Neural crest cell (in vitro differentiated cells): ENCODE measurements at places on chromosomes 6 and 20.

GRCh38 chr20:57907131-57908000 is 197.6 kb upstream of the PMEPA1 start:
- DNase-seq: no peak

DNA sequence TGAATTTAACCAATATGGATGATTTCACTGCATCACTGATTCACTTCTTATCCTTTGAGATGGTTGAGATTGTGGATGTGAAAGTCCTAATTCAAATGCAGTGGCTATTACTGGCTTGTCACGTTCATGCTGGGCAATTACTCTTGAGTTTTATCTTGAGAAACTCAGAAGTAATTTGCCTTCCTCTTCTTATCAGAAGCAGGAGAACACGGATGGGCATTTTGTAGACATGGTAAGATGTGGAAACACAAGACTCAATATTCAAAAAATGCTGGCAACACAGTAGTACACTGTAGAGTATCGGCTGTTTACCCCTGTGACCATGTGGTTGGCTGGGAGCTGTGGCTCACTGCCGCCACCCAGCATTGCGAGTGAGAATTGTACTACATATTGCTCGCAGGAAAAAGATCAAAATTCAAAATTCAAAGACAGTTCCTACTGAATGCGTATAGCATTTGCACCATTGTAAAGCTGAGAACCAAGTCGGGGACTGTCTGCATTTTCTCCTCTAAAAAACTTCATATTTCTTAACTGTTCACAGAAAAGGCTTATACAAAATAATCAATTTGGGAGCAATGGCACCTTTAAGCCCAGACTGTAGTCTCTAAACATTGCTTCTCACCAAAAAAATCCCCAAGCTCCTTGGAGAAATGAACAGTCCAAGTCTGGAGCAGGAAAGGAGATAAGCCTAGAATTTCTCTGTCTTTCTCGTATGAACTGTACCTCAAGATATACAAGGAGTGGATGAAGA is 61.9 kb upstream of the ELOVL5 start:
- no peak for DNase-seq

DNA sequence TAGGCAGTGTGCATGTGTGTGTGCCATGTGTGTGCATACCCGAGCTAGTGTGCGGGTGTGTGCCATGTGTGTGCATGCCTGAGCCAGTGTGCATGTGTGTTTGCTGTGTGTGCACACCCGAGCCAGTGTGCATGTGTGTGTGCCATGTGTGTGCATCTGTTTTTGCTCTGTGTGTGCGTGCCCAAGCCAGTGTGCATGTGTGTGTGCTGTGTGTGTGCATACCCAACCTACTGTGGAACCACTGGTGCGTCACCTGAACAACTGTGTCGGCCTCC is 5.7 kb downstream of the RBBP8NL start:
- DNase-seq: no peak

- no peak for DNase-seq
Observed at GRCh38 chr20:7938058-7938457, 2.2 kb downstream of the HAO1 start.

DNA sequence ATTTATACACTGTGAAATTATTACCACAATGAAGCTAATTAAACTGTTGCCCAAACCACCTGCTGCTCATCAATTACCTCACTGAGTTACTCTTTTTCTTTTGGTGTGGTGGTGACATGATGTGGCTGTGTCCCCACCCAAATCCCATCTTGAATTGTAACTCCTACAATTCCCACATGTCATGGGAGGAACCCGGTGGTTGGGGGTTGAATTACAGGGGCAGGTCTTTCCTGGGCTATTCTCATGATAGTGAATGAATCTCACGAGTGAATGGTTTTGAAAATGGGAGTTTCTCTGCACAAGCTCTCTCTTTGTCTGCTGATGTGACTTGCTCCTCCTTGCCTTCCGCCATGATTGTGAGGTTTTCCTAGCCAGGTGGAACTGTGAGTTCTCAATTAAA is 145.0 kb downstream of the LRRC1 start:
- DNase-seq: no peak

- no peak for DNase-seq
Observed at GRCh38 chr6:140388192-140388802, 1013.8 kb upstream of the CITED2 start.

GRCh38 chr6:157727629-157728182 is 95.3 kb upstream of the SNX9 start:
- DNase-seq: no peak

GRCh38 chr20:10919396-10920140 is 245.8 kb upstream of the JAG1 start:
- no peak for DNase-seq

- no peak for DNase-seq
Observed at GRCh38 chr6:143673669-143674068, 4.1 kb upstream of the PHACTR2 start.

DNA sequence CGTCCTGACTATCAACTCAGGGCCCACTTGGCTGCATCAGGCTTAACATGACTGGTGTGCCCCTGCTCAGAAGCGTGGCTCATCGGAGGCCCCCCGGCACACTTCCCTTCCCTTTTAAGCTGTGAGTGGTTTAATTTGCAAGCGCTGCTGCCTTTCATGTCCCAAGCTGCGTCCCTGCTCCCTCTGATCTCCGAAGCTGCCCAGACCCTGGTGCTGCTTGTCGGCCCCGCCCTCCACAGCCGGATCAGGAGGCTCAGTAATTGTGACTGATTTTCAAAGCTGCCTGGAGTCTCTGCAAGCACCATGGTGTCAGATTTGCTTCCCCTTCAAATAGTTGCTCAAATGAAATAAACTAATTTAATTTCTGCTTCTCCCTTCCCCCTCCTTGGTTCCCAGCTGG is 71.1 kb downstream of the CDH22 start:
- DNase-seq: no peak

DNA sequence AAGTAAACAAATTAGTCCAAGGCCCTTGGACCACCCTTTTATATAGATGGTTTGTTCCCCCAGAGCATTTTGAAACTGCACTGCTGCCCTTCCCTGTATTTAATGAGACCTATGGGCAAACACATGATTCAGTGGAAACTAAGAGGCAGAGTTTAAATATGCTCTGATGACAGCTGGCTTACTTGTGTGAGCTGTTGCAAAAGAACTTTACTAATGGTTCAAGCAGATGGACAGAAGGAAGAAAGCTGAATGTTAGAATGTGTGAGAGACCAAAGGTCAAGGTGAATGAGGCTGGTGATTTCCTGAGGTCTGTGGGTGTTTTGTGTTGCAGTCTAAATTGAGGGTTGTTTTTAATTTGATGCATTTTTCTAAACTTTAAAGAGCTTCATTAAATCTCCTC is 123.0 kb upstream of the CEP162 start:
- DNase-seq: no peak

GRCh38 chr6:149366267-149366921 is 33.7 kb upstream of the SUMO4 start:
- no peak for DNase-seq

GRCh38 chr6:81801489-81801888 is 49.0 kb upstream of the TENT5A start:
- no peak for DNase-seq

DNA sequence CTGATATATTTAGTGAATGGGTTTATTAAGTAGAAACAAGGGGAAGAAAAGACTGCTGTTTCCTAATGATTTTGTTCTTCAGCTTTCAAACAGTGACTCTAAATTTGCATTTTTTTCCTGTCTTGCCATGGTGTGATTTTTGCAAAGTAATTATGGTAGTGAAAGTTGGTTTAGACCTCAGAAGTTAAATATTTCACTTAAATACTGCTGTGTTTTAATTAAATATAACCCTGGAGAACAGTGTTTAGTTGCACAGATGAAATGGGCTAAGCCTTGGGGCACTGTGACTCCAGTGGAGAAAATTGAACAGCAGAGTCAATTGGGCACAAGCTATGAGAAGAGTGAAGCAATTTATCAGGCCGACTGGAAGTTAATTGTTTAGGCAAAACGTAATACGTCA is 111.1 kb upstream of the MCHR2 start:
- DNase-seq: no peak

DNA sequence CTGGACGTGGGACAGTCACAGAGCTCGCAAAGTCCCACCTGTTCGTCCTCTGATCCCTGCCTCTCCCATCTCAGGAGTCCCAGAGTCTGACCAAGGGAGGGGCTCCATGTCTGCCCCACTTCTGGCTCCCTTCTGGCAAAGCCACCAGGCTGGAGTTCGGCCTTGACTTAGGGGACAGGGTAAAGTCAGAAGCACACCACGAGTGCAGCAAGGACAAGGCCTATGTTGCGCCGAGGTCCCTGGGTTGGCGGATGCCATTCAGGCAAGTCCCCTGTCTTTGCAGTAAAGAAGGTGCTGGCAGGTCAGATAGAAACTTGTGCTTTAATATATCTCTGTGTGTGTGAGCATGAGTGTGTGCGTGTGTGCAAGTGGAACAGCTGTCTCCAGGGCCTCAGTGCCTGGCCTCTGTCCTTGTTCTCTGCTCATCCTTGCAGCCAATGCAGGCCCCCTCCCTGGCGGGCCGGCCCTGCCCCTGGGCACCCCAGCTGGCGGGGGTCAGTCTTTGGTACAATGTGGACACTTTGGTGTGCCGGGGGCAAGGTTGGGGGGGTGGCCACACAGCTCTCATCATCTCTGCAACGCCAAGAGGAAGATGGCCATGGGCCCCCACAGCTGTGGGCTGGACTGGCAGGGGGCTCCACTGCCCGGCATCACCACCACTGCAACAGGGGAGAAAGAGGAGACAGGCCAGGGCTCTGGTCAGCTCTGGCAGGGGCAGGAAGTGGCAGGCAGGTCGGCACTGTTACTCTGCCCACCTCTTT is 60.7 kb downstream of the MDGA1 start:
- no peak for DNase-seq

- DNase-seq: no peak
Observed at GRCh38 chr6:35214869-35215664, 1.3 kb downstream of the SCUBE3 start.

- DNase-seq: no peak
Observed at GRCh38 chr6:118292558-118292957, 255.5 kb upstream of the PLN start.

GRCh38 chr20:50957798-50958614 is at the start of gene DPM1:
TSS of gene DPM1 (minus strand) at chr20:50958532. CDS start at chr20:50958523, 9 bp downstream.
- DNase-seq: peak; percentile 84

- no peak for DNase-seq
Observed at GRCh38 chr6:106194949-106195921, 109.1 kb downstream of the PRDM1 start.

- no peak for DNase-seq
Observed at GRCh38 chr6:37306624-37307222, 47.1 kb upstream of the RNF8 start.

- no peak for DNase-seq
Observed at GRCh38 chr6:96990462-96990861, 65.9 kb downstream of the KLHL32 start.

DNA sequence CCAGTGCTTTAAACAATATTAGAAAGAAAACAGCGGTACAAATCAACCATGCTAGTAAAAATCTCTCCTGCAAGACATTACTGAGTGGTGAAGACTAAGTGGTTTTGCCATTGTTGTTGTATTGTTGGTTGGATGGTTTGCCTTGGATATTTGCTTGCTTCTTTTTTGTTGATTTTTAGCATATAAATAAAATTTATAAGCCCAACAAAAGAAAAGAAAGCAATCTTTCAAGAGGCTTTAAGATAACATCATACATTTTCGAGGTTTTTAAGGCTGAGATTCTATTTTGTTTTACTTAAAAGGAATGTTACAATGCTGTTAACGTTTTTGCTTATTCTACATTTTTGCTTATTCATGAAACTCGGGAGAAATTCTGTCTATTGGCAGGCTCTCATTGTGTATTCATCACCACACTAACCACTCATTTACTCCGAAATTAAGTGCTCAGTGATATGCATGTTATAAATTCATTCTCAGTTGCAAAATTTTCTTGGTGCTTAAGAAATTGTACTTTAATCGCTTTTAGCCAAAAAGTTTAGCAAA is 139.1 kb downstream of the LAMA2 start:
- no peak for DNase-seq

DNA sequence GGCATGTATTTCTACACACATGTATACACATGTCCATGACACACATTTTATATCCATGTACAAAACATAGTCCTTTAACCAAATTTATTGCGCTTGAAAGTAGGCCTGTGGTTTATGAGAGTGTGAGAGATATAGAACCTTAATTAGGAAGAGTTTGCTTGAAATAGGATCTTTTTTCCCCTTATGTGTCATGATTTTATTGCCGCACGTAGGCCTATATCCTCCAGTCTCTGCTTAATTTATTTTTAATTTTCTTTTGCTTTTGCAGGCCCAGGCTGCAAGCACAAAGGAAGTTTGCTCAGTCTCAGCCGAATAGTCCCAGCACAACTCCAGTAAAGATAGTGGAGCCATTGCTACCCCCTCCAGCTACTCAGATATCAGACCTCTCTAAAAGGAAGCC is 205.9 kb downstream of the JARID2 start:
- no peak for DNase-seq

DNA sequence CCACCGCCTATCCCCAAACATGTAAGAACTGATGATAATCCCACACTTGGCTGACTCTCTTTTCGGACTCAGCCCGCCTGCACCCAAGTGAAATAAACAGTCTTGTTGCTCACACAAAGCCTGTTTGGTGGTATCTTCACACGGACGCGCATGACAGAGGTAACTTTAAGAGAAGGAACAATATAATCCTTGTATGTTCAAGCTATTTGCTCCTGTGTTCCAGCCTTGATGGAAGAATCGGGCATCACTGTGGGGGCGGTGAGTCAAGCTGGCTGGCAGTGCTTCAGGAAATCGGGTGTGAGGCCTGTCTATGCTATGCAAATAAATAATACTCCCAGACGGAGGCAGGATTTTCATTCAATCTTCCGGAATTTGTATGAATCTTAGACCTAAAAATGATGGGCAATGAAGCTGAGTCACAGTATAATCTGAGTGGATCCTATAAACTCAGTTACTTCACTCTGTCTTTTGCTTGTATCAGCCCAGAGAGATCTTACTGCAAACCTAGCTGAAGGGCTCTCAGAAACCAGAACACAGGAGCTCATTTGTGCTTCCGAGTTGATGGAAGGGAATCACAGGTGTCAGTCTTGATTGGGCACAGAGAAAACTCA is 45.2 kb upstream of the NT5E start:
- DNase-seq: no peak
